ENCODE measurements at places on chromosomes 7 and 10. TPM values are rescaled to one million over a fixed set of nuclear protein-coding genes. Genes with fewer than 3 reads are reported as not detected.

DNA sequence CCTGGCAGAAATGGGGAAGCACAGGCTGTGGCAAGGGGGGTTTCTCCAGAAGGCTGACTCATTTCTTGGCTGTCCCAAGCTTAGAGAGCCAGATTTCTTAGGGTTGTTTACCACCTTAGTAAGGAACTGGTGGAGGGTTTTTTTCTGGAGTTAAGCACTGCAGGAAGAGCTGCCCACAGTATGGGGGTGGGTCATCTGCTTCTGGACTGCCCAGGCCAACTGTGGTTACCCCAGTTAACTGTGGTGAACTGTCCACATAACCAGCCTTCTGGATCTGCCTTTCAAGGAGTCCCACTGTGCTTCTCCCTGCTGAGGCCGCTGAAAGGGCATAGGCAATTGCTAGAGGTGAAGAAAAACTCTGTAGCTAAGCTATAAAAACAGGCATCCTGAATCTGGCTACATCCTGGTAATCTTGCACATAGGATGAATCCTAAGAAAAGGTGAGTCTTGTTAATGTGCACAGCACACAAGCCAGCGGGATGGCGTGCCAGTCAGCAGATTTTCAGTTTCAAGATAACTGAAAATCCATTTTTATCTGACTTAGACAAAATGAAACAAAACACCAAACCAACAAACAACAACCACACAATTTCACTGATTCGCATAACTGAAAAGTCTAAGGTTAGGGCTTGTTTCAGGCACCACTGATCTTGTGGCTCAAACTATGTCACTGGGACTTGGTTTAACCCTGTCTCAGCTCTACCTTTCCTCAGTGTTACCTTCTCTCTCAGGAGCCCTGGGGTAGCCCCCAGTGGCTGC, 21.6 kb upstream of the TSPAN33 start:
- no peak for DNase-seq

GRCh38 chr10:48683868-48684267, 805 bp upstream of the WDFY4 start:
- no peak for DNase-seq

MRC1 gene
- total RNA-seq: 0.05 TPM

- no peak for DNase-seq
Observed at GRCh38 chr10:89337484-89337883, 9.7 kb downstream of the IFIT3 start.

- no peak for DNase-seq
Observed at GRCh38 chr10:24616536-24616935, 107.2 kb downstream of the ARHGAP21 start.

DNA sequence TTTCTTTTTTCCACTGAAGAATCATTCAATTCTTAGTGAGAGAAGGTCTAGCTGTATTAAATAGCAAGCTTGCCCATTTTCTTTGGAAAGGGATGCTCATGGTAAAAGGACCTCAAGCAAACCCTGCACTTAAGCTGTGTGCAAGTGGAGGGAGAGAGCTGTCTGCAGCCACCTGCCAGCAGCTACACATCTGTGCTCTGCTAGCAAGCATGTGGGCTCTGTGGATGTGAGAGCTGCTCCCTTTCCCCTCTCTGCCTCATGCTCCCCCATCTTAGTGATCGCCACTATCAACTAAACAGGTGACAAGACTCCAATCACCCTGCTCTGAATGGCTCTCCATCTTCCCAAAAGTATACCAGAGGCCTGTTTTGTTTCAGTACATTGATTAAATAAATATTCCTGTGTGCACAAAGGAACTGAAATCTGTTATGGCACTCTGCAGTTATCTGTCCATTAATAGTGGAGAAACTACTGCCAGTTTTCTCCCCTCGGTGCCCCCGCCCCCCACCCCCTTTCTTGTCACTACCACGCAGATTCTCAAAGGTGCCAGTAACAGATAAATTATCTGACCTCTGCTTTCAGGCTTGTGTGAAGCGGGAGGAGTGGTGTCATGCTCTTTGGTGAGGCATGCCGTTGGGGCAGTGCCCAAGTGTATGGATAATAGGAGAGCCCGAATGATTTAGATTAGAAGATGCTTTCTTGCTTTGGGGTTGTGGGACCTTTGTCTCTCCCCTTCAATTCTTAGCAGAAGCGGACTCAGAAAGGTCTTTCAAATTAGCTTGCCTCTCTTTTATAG, 26.4 kb downstream of the AUTS2 start:
- DNase-seq: no peak

SYCE1 gene
- not detected for total RNA-seq

PILRA gene
- not detected for total RNA-seq

GRCh38 chr10:35307297-35307696, 29.0 kb upstream of the CCNY start:
- no peak for DNase-seq

MUC3A gene
- total RNA-seq: 25.1 TPM

DNA sequence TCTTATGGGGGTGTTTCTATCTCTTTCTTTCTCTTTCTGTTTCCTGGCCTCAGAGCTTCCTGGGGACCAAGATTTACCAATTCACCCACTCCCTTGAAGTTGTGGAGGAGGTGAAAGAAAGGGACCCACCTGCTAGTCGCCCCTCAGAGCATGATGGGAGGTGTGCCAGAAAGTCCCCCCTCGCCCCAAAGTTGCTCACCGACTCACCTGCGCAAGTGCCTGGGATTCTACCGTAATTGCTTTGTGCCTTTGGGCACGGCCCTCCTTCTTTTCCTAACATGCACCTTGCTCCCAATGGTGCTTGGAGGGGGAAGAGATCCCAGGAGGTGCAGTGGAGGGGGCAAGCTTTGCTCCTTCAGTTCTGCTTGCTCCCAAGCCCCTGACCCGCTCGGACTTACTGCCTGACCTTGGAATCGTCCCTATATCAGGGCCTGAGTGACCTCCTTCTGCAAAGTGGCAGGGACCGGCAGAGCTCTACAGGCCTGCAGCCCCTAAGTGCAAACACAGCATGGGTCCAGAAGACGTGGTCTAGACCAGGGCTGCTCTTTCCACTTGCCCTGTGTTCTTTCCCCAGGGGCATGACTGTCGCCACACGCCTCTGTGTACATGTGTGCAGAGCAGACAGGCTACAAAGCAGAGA, 12.2 kb downstream of the AQP1 start:
- DNase-seq: no peak
